Muscle of leg (tissue), 16 donors: ENCODE measurements at places on chromosomes 7 and 10.

GRCh38 chr7:104005197-104005596 lies 15.7 kb upstream of the RELN start:
- DNase-seq, result no peak
- no peaks in the 10 kb centered on the region for H3K4me1 ChIP-seq
- H3K27me3 ChIP-seq, result no peaks in the 10 kb centered on the region

- DNase-seq, result peak; percentile 94
- H3K4me3 ChIP-seq, result peak overlapping the region; percentile 65
- peaks cover 56% of the 10 kb centered on the region for H3K4me1 ChIP-seq
- peaks cover 40% of the 10 kb centered on the region for H3K36me3 ChIP-seq
These were observed 166.3 kb downstream of the NEURL1 start for GRCh38 chr10:103659674-103660363.

DNA sequence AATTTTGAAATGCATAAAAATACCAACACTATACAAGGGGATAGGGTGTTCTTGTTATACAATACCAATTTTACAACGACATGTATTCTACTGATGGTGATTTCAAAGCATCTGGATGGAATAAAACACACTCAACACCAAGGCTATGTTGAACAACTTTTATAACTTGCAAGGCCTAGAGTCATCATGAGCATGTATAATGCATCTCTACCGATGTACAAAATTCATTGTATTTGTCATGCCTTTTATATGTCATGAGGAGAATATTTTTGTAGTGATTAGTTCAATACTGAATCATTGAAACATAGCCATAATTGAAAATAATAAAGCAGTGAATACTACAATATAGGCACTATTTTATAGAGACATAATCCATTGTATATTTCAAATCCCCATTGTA lies 160.2 kb downstream of the ETV1 start:
- peaks cover 7% of the 10 kb centered on the region for H3K4me1 ChIP-seq
- no peaks in the 10 kb centered on the region for H3K27me3 ChIP-seq
- no peak for DNase-seq

GRCh38 chr10:80856186-80856585 lies 318.5 kb downstream of the SH2D4B start:
- H3K27me3 ChIP-seq, result no peaks in the 10 kb centered on the region
- no peak overlapping the region for H3K4me3 ChIP-seq
- no peak for DNase-seq
- H3K27ac ChIP-seq, result no peak overlapping the region

GRCh38 chr10:20330246-20330645 lies 514.0 kb downstream of the PLXDC2 start:
- DNase-seq, result no peak
- H3K27me3 ChIP-seq, result no peaks in the 10 kb centered on the region
- no peaks in the 10 kb centered on the region for H3K4me1 ChIP-seq
- H3K36me3 ChIP-seq, result no peaks in the 10 kb centered on the region

- H3K4me1 ChIP-seq, result peaks cover 22% of the 10 kb centered on the region
- H3K27ac ChIP-seq, result no peak overlapping the region
- no peak overlapping the region for H3K4me3 ChIP-seq
- DNase-seq, result no peak
These were observed 41.9 kb downstream of the TCF7L2 start for GRCh38 chr10:112991888-112992491.

DNA sequence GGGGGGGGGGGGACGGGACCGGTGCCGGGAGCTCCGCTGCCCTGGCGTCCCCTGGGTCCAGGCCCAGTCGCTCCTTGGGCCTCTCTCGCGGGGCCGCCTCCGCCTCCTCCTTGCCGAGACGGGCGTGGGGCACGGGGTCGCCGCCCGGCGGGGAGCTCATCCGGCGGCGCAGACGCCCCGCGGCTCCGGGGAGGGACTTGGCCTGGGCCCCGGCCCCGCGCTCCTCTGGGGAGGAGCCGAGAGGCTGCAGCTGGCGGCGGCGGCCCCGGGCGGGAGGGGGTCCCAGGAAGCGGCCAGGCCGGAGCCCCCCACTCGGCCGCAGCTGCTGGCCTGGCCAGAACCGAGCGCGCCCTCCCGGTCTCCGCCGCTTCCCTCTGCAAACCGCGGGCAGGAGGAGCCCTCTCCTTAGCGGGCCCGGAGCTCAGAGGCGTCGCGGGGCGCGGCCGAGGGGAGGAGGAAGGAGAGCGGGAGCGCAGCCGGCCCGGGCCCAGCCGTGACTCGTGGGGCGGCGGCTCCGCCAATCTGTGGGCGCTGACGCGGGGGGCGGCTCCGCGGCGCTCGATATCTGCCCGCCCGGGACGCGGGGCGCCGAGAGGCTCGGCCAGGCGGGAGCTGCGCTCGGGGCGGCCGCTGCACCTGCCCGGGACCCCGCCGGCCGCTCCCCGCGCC lies at the start of gene FAM20C:
Gene FAM20C (plus strand): TSS at position 591 of the 669 bp plus-strand sequence. CDS start 629 bp downstream, outside the sequence.
- H3K4me3 ChIP-seq, result peak within 1 kb of the TSS; percentile 63
- H3K27ac ChIP-seq, result peak within 1 kb of the TSS; percentile 72
- H3K36me3 ChIP-seq, result peaks cover 22% of the 10 kb centered on the region
- peak; percentile 96 for DNase-seq

GRCh38 chr10:100653957-100654781 lies 91.2 kb upstream of the PAX2 start:
- DNase-seq, result peak; percentile 52
- peaks cover 11% of the 10 kb centered on the region for H3K4me1 ChIP-seq
- no peak overlapping the region for H3K4me3 ChIP-seq
- no peak overlapping the region for H3K27ac ChIP-seq
- no peaks in the 10 kb centered on the region for H3K36me3 ChIP-seq
- peaks cover 81% of the 10 kb centered on the region for H3K27me3 ChIP-seq

- H3K27me3 ChIP-seq, result peaks cover 2% of the 10 kb centered on the region
- H3K4me3 ChIP-seq, result no peak overlapping the region
- H3K36me3 ChIP-seq, result no peaks in the 10 kb centered on the region
These were observed 118.9 kb downstream of the LRRC18 start for GRCh38 chr10:48820699-48821098.

- no peak overlapping the region for H3K4me3 ChIP-seq
- no peaks in the 10 kb centered on the region for H3K27me3 ChIP-seq
- no peak overlapping the region for H3K27ac ChIP-seq
- no peaks in the 10 kb centered on the region for H3K36me3 ChIP-seq
- peaks cover 32% of the 10 kb centered on the region for H3K4me1 ChIP-seq
These were observed 547.7 kb downstream of the TNS3 start for GRCh38 chr7:47034180-47034579.

- no peak overlapping the region for H3K4me3 ChIP-seq
- peak; percentile 88 for DNase-seq
- no peaks in the 10 kb centered on the region for H3K36me3 ChIP-seq
- H3K27me3 ChIP-seq, result no peaks in the 10 kb centered on the region
- H3K27ac ChIP-seq, result no peak overlapping the region
These were observed 81.8 kb upstream of the FAM204A start for GRCh38 chr10:118423800-118424442.

GRCh38 chr7:28606421-28606820 lies 194.1 kb downstream of the CREB5 start:
- peaks cover 12% of the 10 kb centered on the region for H3K4me1 ChIP-seq
- no peaks in the 10 kb centered on the region for H3K27me3 ChIP-seq
- no peak overlapping the region for H3K4me3 ChIP-seq
- no peak overlapping the region for H3K27ac ChIP-seq
- no peaks in the 10 kb centered on the region for H3K36me3 ChIP-seq
- DNase-seq, result no peak

DNA sequence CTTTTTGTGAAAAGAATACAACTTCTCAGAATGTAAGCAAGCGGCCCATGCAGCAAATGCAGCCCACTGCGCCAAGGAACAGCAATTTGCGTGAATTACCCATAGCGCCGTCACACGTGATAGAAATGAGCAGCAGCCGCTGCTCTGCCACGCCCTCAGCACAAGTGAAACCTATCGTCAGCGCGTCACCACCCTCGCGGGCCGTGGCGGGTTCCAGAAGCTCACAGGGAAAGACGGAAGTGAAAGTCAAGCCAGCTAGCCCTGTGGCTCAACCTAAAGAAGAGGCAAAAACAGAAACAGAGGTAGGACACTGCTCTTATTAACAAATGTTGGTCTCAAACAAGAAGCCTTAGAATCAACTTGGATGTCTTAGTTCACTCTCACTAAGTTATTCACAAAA lies 70.5 kb downstream of the SHH start:
- H3K27ac ChIP-seq, result no peak overlapping the region
- no peak overlapping the region for H3K4me3 ChIP-seq
- no peaks in the 10 kb centered on the region for H3K27me3 ChIP-seq
- peaks cover 56% of the 10 kb centered on the region for H3K36me3 ChIP-seq
- H3K4me1 ChIP-seq, result no peaks in the 10 kb centered on the region

GRCh38 chr10:77836299-77836820 lies 90.2 kb downstream of the DLG5 start:
- H3K36me3 ChIP-seq, result peaks cover 65% of the 10 kb centered on the region
- no peak overlapping the region for H3K4me3 ChIP-seq
- H3K27ac ChIP-seq, result peak overlapping the region; percentile 72
- H3K4me1 ChIP-seq, result peaks cover 8% of the 10 kb centered on the region
- DNase-seq, result peak; percentile 88
- H3K27me3 ChIP-seq, result no peaks in the 10 kb centered on the region

GRCh38 chr10:70512149-70512639 lies 33.6 kb downstream of the PALD1 start:
- H3K27ac ChIP-seq, result peak overlapping the region; percentile 37
- peak; percentile 78 for DNase-seq
- peaks cover 70% of the 10 kb centered on the region for H3K4me1 ChIP-seq

DNA sequence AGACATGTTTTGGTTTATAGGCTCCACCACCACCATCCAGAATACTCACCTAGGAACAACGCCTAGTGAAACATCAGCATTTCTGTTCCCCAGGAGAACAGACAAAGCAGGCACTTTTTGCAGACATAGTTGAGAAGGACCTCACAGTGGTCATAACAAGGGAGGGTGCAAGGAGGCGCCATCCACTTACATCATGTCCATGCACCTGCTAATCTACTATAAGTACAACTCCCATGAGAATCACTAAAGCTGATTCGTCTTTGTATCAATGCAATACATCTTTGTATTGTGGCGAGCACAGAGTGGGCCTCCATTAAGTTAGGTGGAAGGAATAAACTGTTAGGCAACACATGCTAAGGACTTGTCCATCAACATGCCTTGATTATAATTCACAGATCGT lies 207.1 kb downstream of the KCNMA1 start:
- H3K36me3 ChIP-seq, result no peaks in the 10 kb centered on the region
- no peak for DNase-seq
- peaks cover 3% of the 10 kb centered on the region for H3K4me1 ChIP-seq
- no peak overlapping the region for H3K4me3 ChIP-seq

- H3K36me3 ChIP-seq, result no peaks in the 10 kb centered on the region
- no peak overlapping the region for H3K27ac ChIP-seq
- no peaks in the 10 kb centered on the region for H3K27me3 ChIP-seq
- no peak for DNase-seq
These were observed 58.3 kb upstream of the NEUROD6 start for GRCh38 chr7:31398815-31399214.

GRCh38 chr10:4034907-4035598 lies 250.0 kb upstream of the KLF6 start:
- H3K36me3 ChIP-seq, result no peaks in the 10 kb centered on the region
- H3K4me3 ChIP-seq, result no peak overlapping the region
- peak; percentile 34 for DNase-seq

DNA sequence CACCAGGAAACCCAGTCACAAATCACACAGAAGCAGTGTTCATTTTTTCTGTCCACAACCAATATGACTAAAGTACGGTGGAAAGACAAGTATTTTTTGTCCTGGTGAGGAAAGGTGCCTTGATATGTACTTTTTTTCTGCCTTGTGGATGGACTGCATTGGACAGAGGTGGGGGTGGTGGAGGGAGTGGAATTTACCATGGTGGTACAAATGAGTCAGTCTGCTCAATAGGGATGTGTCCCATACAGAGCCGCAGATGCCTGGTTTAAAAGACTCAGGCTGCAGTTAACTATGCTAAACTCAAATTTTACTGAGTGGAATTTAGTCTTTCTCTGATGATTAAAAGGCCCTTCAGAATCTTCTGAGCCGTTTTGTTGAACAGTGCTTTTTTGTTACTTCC lies 674.5 kb upstream of the GALNT17 start:
- H3K36me3 ChIP-seq, result no peaks in the 10 kb centered on the region
- peaks cover 8% of the 10 kb centered on the region for H3K4me1 ChIP-seq
- DNase-seq, result no peak
- H3K4me3 ChIP-seq, result no peak overlapping the region
- H3K27ac ChIP-seq, result no peak overlapping the region

DNA sequence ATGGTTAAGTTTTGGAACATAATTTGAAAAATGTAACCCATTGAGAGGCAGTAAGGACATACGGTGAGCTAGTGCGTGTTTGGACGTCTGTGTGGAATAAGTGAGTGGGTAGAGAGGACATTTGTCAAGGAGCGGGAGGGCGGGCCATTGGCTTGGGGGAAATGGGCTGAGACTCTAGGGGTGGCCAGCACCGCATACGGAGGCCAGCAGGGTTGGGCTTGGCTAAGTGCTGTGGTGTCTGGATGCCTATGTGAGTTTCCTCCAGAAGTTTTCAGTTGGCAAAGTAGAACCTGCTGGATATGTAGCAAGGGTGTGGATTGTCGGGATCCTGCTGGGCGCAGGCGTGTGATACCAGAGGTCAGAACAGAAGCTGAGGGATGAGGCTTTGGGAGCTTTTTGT lies 103.0 kb downstream of the TCF7L2 start:
- no peaks in the 10 kb centered on the region for H3K27me3 ChIP-seq
- peak overlapping the region; percentile 54 for H3K27ac ChIP-seq
- DNase-seq, result no peak
- H3K4me3 ChIP-seq, result no peak overlapping the region
- H3K36me3 ChIP-seq, result peaks cover 11% of the 10 kb centered on the region

DNA sequence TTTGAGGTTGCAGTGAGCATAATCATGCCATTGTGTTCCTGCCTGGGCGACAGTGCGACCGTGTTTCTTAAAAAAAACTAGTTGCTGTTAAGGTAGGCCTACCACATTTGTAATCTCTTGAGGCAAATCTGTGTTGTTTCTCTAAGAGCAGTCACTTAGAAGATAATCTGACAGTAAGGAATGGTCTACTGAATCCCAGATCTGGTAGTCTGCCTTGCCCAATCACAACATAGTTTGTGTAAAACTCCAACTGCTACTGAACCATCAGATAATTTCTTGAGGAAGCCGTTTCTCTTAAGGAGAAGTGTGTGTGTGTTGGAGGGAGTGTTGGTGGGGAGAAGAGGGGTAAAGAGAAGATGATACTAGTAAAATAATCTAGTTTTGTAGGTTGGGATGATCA lies 5.0 kb downstream of the NRF1 start:
- no peaks in the 10 kb centered on the region for H3K36me3 ChIP-seq
- H3K27ac ChIP-seq, result no peak overlapping the region
- H3K27me3 ChIP-seq, result no peaks in the 10 kb centered on the region
- DNase-seq, result no peak
- no peak overlapping the region for H3K4me3 ChIP-seq
- H3K4me1 ChIP-seq, result peaks cover 7% of the 10 kb centered on the region

- no peak overlapping the region for H3K4me3 ChIP-seq
- no peaks in the 10 kb centered on the region for H3K36me3 ChIP-seq
- H3K27ac ChIP-seq, result no peak overlapping the region
- no peak for DNase-seq
These were observed 121.9 kb downstream of the ANK3 start for GRCh38 chr10:60267802-60268201.

- H3K36me3 ChIP-seq, result peaks cover 10% of the 10 kb centered on the region
- no peaks in the 10 kb centered on the region for H3K27me3 ChIP-seq
- no peaks in the 10 kb centered on the region for H3K4me1 ChIP-seq
These were observed 72.2 kb downstream of the MCU start for GRCh38 chr10:72764151-72764550.
